ENCODE measurements at places on chromosomes 4 and X.
A peak's percentile ranks its signal among the peaks of the same experiment; 100 is the strongest.

DNA sequence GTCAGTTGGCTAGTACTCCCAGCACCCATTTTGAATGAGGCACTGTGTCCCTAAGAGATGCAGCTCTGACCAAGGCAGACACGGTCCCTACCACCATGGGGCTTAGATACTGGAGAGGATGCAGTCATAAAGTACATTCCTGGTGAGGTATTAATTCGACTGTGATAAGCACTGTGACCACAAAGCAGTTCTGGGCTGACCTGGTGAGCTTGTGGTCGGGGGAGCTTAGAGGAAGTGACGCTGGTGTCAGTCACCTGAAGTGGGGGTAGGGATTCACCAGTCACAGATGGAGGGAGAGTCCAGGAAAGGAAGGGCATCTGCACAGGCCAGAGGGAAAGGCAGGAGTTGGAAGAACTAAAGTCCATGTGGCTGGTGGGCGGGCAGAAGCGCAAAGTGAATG, 15.8 kb upstream of the CLTRN start:
- no peak for DNase-seq

- no peak for DNase-seq
Observed at GRCh38 chrX:65516756-65517155, 17.8 kb downstream of the LAS1L start.

DNA sequence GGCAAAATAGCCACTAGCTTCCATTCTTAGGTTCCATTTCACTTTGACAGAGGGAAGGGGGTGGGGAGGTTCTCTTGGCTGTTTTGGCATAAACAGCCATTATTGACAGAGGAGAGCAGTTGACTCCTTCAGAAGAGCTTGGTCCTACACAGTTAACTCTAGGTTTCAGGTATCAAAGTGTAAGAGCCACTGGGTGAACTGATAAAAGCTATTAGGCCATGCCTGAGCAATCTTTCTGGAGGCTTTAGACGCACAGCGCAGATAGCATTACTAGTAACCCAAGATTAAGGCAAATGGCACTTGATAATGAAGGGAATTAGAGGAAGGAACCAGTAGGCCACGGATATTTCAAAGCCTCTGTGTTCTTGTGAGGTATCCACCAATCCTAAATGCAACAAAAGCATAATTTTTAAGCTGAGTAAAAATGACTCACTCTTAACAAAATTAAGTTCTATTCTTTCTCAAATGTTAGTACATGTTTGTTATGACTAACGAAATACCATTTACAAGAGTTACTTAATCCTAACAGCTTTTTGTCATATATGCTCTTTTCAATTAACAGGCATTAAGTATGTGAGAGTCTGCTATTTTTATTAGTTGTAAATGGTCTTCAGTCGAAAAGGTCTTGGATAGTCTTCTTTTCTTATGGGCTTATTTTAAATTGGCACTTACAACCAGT, 53.6 kb downstream of the SLC7A11 start:
- no peak for DNase-seq

DNA sequence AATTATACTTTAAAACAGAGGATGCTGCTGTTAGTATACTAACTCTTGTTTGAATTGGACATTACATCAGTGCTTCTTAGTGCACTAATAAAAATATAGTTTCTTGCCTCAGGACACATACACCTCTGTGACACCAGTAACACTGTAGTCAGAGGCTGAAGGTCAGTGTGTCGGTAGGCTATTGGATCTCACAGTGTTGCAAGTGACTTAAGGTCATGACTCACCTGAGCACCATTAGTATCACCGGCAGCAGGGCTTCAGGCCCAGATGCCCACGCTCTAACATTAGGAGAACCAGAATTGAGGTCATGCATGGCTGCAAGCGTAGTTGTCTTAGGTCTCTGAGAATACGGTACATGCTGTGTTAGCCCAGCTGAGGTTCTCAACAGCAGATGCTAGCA, 15.2 kb downstream of the ETDC start:
- DNase-seq: no peak

- DNase-seq: no peak
Observed at GRCh38 chrX:14509325-14510057, 19.8 kb upstream of the GLRA2 start.

- DNase-seq: no peak
Observed at GRCh38 chr4:82889287-82889686, 1.7 kb downstream of the SEC31A start.

GRCh38 chr4:1596393-1596792, 87.7 kb downstream of the FAM53A start:
- no peak for DNase-seq

DNA sequence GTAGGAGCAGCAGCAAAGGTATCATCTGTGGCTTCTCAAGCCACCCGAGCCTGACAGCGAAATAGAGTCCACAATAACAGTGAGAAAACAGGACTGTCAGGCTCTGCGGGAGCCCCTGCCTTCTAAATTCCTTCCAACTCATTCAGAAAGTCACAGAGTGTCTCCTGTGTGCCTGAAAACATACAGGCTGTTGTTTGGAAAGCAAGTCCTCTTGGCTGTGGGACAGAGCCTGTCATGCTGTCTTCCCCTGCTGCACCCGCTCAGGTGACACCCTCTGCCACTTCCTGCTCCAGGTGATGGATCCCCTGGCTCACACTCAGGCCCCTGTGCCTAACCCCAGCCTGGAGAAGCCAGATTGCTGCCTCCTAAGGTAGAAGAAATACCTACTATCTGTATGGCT, 152.3 kb downstream of the RAB28 start:
- no peak for DNase-seq

DNA sequence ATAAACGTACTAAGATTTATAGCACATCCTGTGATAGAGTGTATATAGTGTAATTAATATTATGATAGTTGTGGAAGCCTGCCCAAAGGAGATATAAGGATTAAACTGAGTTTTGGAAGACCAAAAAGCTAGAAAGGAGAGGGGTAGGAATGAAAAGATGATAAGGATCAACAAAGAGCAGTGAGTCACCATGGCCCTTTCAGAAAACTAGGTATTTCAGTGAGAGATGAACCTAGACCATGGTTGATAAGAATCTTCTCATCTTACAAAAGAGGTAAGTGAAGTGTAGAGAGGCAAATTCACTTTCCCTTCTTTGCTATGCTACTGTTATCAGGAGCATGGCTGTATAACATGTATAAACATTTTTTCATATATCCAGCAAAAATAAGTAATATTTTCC, 133.8 kb upstream of the PLAC1 start:
- DNase-seq: no peak

DNA sequence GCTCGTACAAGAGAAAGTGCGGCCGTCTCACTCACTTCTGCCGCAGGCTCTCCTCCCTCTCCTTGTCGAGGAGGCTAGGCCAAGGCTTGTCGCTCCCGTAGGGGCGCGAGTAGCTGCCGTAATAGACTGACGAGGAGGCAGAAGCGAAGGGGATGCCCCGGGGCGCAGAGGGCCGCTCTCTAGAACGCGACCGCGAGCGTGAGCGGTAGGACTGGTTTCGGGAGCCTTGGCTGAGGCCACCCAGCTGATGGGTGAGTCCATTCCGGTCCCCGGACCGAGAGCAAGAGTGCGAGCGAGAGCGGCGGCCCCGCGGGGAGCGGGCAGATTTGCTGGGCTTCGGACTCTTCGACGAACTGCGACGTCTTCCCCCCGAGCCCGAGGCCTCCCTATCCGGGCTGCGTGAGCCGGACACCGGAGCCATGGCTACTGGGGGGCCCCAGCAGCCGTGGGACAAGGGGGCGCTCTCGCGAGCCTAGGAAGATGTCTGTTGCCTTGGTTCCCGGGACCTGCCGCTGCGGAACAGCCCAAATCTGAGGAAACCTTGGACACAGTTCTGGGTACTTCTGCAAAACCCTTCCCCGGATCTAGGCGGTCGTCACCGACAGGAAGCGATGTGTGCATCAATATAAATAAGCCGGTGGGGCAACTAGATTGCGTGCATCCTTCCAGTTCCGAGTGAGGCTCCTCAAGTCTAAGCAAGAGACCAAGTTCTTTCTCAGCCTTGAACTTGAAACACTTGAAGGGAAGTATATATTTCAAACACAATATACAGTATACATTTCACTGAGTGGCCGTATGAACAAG, at the start of gene NKAP:
NKAP (minus strand) TSS at position 567 of the 804 bp plus-strand sequence; CDS start at position 421, 146 bp downstream.
- peak; percentile 35 for DNase-seq
